ENCODE measurements at places on chromosomes 12 and 14. TPM values are rescaled to one million over a fixed set of nuclear protein-coding genes. Genes with fewer than 3 reads are reported as not detected.

GRCh38 chr12:6067152-6067916 is 57.1 kb downstream of the VWF start:
- no peak overlapping the region for H3K4me3 ChIP-seq
- no peak overlapping the region for H3K27ac ChIP-seq
- H3K36me3 ChIP-seq: no peaks in the 10 kb centered on the region
- H3K27me3 ChIP-seq: no peaks in the 10 kb centered on the region
- no peak for DNase-seq

Gene SERPINA12
- not detected for total RNA-seq

Gene PLEKHG7
- total RNA-seq: not detected

Gene PIK3C2G
- total RNA-seq: 0.40 TPM

Gene CCDC38
- 0.67 TPM for total RNA-seq

Gene PPP1CC
- total RNA-seq: 154 TPM

DNA sequence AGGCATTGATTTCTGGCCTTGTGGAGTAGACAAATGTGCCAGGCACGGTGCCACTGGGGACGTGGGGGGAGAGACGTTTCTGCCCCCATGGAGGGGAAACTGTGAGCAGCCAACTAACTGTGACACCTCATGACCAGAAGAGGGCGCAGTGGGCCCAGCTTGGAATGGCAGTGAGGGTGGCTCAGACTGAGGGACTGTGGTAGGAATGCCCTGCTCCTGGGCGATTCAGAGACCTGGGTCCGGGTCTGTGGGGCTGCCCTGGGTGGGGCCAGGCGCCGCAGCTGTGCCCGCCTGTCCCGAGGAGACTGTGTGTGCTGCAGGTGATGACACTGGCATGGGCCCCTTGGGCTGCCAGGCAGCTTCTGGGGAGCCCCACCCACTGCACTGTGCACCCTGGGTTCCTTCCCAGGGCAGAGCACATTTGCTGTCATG is 60.6 kb downstream of the SLC25A47 start:
- H3K4me1 ChIP-seq: no peaks in the 10 kb centered on the region
- no peaks in the 10 kb centered on the region for H3K36me3 ChIP-seq
- no peak overlapping the region for H3K4me3 ChIP-seq
- H3K27me3 ChIP-seq: no peaks in the 10 kb centered on the region

GRCh38 chr12:98645572-98646067 is 530 bp downstream of the APAF1 start:
- H3K27me3 ChIP-seq: no peaks in the 10 kb centered on the region
- H3K4me1 ChIP-seq: peaks cover 14% of the 10 kb centered on the region
- peak overlapping the region; percentile 80 for H3K27ac ChIP-seq
- peak overlapping the region; percentile 96 for H3K4me3 ChIP-seq
- DNase-seq: no peak

DNA sequence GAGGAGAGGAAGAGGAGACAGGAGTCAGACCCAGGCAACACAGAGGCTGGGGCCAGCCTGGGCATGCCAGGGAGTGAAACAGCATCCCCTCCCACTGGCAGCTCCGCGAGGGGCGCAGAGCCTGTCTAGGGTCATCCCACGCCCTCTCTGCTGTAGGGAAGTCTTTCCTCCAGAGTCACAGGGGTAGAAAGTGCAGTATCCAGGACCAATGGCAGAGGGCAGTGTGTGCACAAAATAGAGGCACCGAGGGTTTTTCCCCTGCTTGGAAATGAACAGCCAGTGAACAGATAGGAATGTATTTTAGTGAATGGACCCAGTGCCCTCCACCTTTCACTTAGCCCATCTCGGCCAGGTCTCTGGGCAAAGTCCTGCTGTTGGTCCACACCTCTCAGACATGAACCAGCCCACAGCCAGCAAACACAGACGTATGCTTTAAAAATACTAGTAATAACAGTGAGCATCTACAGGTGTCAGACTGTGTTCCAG is 9.4 kb upstream of the KRT74 start:
- H3K36me3 ChIP-seq: no peaks in the 10 kb centered on the region
- no peak overlapping the region for H3K27ac ChIP-seq
- DNase-seq: peak; percentile 63

DNA sequence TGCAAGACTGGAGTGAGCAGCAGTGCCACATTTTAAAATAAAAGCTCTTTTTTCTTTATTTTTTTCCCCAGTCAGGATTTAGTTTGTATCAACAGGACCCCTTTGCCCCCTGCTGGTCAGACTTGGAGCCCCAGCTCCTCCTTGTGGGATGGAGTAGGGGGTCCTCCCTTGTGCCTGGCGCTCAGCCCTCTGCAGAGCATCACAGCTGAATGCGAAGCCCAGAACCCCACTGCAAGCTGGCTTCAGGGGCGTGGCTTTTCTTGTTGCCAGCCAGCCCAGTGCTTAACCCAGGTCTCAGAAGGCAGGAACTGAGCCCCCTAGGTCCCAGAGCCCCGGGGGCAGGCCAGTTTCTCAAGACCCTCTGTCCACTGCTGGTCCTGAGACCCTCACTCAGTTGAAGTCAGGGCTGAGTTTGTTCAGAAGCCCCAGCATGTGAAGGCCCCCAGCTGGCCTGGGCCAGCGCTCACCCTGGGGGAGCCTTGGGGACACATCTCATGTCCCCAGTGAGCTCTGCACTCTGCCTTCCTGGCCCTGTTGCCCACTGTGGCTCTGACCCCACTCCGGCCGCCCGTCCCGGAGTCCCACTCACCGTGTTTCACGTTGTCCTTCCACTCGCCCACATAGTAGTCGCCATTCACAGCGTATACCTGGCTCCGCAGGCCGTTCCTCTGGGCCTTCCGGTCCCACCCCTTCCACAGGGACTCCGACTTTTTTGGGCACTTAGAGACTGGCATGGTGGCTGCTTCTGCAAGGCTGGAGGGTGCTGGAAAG is 519 bp downstream of the MORN3 start:
- no peaks in the 10 kb centered on the region for H3K27me3 ChIP-seq
- H3K27ac ChIP-seq: no peak overlapping the region
- H3K4me3 ChIP-seq: no peak overlapping the region
- DNase-seq: peak; percentile 44
- no peaks in the 10 kb centered on the region for H3K36me3 ChIP-seq

Gene ST8SIA1
- 5.2 TPM for total RNA-seq

Gene AICDA
- total RNA-seq: not detected

Gene RAPGEF3
- total RNA-seq: 99.4 TPM

Gene BCL11B
- 4.3 TPM for total RNA-seq

- H3K4me1 ChIP-seq: no peaks in the 10 kb centered on the region
- no peak for DNase-seq
- H3K4me3 ChIP-seq: no peak overlapping the region
- H3K27me3 ChIP-seq: no peaks in the 10 kb centered on the region
- H3K27ac ChIP-seq: no peak overlapping the region
These were observed 40.6 kb downstream of the EP400 start for GRCh38 chr12:131990066-131990979.

DNA sequence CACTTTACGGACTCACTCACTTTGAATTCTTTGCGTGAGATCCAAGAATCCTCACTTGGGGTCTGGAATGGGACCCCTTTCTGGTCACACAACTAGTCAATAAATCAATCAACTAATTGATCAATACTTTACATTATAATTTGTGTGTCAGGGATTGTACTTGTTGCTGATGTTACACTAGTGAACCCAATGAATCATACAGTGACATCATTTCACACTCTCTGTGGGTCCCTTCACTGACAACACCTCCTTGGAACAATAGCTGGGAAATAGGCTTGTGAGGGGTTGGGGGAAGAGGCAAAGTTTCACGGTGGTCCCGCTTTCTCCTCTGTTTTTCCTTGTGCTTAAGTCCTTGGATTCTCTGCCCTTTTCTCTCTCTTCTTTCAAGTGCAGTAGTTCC is 35.0 kb downstream of the TPH2 start:
- H3K4me3 ChIP-seq: no peak overlapping the region
- DNase-seq: no peak
- H3K27me3 ChIP-seq: no peaks in the 10 kb centered on the region
